Stimulated activated CD8-positive, alpha-beta memory T cell treated with anti-CD3 and anti-CD28 coated beads, Interleukin-7, amount 100 ng/mL, for 48 hours (primary cell): ENCODE measurements at places on chromosomes 2 and 18.

- no peak for DNase-seq
Measured at GRCh38 chr2:96695602-96696001, 44.3 kb downstream of the LMAN2L start.

DNA sequence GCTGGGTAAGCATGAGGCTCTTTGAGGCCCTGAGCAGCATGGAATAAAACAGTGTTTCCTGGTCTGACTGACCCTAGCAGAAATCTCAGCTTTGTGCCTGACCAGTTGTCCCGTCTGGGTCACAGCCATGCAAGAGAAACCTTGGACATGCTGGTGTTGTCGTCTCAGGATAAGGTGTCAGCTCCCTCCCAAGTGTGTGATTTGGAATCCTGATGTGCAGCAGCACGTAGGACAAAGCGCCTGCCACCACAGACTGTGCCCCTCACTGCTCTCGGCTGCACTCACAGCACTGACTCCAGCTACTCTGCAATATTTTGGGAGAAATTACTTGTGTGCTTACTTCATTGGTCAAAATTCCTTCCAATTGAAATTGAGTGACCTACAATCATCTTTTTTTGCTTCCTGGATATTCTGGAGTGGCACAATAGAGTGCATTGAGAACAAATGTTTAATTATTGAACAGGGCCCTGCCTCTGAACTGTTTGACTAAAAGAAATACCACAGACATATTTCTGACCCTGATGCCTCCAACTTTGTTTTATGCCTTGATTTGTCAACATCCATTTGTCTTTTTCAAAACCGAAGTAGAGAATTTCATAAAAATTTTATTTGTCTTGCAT lies 352.4 kb downstream of the SOCS6 start:
- DNase-seq = no peak

DNA sequence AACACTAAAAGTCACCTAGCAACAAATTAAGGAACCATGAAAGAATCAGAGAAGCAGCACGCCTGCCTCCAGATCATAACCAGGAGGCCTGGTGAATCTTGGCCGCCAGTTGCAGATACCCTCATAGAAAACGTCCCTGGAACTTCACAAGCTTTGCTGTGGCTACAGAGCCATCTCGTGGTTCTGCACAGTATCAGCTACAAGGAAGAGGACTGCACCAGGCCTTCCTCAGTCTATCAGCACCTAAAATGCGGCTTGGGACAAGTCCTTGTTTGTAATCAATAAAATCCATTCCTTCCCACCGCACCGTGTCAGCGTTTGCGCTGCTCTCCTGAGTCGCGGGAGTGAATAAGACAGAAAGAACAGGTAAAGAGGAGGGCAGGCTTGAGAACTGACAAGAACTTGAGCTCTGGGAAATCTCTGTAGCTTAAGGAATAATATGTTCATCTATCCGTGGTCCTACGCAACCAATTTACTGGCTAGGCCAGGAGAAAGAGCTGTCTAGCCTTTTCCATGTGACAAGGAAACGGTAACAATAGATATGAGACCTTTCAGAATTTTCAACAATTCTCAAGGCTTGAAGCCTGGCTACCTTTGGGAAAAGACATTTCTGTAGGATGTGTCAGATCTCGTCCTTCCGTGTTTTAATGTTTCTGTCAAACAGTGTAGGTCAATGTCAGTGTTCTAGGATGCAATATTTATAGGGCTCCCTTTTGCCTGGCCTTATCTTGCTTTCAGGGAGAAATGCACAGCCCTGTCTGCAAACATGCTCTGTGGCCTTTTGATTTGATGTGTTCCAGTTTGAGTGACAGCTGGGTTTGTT lies 128.5 kb upstream of the RAB12 start:
- no peak for DNase-seq

GRCh38 chr2:28166956-28167355 lies 225.7 kb upstream of the FOSL2 start:
- no peak for DNase-seq

- DNase-seq = no peak
Measured at GRCh38 chr2:138373993-138374408, 127.6 kb upstream of the SPOPL start.

- no peak for DNase-seq
Measured at GRCh38 chr2:66813976-66814375, 379.1 kb downstream of the MEIS1 start.

DNA sequence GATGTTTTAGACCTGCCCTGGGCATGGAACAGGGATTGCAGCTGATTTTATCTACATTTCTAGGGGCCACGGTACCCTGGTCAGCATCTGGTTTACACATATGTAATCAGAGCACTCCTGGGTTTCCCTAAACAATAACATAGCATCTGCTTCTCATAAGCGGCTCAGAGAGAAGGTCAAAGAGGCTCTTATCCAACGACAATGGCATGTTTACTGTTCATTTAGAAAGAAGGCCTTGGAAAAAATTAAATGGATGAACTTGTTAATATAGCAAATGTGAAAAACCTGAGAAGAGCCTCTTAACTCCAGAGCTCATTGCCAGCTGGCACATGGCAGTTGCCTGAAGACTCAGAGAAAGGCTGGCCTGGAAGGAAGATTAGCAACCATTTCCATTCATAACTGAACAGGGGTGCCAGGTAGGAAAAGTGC lies 202.8 kb upstream of the THUMPD2 start:
- no peak for DNase-seq

- DNase-seq = no peak
Measured at GRCh38 chr2:74584088-74584645, 29.6 kb downstream of the DOK1 start.

GRCh38 chr2:100682536-100682935 lies 119.7 kb downstream of the PDCL3 start:
- no peak for DNase-seq

GRCh38 chr2:70123051-70123828 lies 36.0 kb downstream of the PCBP1 start:
- no peak for DNase-seq

DNA sequence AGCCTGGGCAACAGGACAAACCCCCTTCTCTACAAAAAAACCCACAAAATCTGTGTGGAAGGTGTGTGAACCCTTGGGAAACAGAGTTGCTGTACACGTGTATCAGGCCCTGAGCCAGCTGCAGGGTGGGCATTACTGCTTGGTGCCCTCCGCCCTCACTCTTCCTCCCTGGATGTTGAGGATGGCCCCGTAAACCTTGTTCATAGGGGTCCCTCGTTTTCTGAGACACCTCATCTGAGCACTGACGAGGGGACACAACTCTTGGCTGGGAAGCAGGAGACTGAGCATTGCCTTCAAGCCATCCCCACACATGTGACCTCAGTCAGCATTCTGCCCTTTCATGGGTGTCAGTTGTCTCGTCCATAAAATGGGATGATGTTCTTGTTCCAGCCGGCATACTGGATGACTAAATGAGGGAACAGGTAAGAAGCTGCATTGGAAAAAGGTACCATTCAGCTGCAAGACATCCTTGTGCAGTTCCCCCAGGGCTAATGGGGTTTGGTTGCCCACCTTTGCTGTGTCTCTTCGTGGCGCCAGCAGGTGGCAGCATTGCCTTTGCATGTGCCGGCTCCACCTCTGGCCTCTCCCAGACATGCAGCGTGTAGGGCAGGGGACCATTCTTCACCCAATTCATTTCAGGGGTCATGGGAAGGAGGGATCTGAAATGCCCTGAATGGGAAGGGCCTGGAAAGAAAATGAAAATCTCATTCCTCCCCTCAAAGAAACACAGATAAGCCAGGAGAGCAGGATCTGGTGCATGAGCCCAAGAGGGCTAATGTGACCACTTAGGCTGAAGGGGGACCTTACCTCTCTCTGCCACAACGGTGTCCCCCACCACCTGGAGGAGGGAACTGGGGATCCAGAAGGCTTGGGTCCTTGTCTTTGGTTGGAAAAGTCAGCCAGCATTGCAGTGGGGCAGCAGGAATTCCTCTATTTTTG lies 36.4 kb upstream of the HAAO start:
- peak; percentile 47 for DNase-seq

DNA sequence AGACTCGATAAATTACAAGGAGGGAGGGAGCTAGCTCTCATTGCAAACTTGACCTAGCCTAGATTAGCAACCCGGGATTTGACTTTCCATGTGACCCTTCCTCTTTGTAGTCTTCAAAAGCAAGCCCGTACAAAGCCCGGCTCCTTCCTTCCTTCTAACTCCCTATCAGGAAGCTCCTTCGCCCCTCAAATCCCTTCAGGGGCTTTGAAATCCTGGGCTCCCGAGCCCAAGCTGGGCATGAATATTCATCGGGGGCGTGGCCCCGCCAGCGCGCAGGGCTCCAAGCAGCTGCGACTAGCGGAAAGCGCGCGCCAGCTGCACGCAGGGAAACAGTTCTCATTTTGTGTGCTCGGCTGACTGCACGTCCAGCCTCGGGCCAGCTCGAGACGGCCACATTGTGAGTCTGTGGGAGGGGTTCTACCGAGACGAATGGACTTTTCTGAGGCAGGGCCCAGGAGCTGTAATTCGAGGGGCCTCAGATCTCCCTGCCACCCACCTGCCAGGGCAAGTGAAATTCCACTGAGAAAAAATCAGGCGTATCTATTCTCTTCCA lies 84.0 kb upstream of the PELI1 start:
- DNase-seq = peak; percentile 26
